Esophagus mucosa (tissue), 1 donor: ENCODE measurements at places on chromosomes 12 and 14. TPM values are rescaled to one million over a fixed set of nuclear protein-coding genes. Genes with fewer than 3 reads are reported as not detected.

Gene MAP3K9
- total RNA-seq: 20.1 TPM

DNA sequence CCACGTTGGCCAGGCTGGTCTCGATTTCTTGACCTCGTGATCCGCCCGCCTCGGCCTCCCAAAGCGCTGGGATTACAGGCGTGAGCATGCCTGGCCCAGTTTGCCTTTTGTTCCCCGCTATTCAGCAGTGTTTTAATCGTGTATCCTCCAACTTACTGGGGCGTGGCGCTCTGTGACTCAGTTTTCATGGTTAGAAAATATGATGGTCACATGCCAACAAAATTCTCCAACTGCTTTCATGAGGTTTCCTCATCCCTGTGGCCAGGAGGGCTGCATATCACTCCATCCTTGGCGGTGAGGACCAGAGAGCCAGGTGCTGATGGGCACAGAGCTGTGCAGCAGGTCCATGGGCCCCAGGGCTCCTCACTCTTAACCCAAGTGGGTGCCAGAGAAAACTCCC, 33.0 kb upstream of the PRMT8 start:
- peak; percentile 76 for ATAC-seq

DNA sequence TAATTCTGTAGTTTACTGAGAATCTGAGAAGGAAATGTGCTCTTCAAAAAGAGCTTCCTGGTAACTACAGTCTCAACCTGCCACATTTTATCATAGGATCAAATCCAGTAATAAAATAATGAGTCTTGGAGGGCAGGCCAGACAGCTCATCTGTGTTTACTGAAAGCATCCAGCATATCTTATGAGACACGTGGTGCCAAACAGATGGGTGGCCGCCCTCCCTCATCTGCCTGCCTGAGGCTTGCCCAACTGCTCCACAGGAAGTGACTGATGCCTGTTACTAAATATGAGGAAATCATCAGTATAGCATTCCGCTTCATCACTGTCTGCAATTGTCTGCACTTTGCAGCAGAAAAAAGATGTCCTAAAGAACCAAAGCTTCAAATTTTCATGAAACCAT, 13.5 kb downstream of the DHRS7 start:
- ATAC-seq: peak; percentile 97

DNA sequence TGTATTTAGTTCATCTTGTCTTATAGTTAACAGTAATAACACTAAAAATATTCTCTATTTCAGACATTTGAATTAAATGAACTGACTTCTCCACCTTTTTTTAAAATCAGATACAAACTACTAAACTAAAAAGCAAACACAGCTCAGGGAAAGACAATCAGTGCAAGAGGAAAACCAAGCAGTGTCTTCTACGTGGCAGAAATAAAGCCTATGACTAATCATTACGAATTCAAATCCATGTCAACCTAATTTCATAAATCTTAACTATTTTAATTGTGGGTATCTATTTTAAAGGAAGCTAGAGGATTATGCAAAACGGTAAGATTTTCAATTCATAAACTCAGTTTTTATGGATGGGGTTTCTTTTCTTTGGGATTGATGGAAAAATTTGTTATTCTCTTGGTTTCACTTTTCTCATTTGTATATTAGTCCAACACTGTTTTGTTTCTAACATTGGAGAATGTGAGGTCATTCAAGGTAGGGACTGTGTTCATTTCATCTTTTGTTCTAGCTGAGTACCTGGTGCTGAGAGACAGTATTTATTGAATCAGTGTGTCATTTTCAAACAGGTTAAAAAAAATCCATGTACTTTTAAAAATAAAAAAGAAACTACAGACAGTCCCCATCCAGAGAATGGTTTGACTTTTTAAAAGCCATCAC, 12.8 kb upstream of the PALS1 start:
- ATAC-seq: no peak

DNA sequence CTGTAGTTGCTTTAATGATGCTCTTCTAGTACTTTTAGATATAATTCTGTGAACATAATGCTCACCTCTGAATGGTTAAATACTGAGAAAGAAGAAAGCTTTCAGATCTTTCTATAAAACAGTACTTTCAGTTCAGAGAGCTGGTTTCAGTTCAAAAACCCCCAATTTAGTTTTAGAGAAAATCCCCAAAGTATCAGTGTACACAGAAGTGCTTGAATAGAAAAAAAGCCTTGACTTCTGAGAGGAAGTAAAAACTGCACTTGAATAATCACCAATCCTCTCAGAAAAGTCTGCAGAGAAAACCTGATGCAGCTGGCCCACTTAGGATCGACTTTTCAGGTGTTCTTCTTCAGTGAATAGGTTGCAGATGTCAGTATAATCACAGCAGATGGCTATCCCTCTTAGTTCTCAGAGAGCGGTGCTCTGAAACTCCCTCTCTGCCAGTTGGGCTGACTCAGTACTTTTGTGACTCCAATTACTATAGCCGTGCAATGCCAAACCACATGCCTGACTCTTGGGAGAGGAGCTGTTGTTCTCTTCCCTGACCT, 616.3 kb downstream of the LRFN5 start:
- ATAC-seq: no peak

DNA sequence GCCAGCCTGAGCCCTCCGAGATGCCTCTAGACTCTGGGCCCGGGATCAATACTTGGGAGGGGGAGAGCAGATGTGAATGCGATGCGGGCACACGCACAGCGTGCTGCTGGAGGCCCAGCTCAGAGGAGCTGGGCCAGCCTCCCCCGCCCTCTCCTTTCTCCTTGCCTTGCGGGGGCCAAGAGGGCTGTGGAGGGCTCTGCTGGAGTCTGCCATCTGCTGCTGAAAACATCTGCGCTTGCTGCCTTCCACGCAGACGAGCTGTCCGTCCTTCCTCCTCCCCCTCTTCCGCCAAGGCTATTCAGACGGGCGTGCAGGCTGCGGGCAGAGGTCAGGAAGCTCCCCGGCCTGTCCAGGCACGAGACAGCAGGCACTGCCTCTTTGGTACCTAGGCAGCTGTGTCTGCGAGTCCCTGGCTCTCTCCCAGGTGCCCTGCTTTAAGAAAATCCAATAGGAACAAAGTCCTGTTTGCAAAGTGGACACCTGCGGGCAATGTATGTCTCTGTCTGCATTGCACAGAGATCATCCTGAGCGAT, 75.2 kb downstream of the SPRING1 start:
- ATAC-seq: peak; percentile 13

DNA sequence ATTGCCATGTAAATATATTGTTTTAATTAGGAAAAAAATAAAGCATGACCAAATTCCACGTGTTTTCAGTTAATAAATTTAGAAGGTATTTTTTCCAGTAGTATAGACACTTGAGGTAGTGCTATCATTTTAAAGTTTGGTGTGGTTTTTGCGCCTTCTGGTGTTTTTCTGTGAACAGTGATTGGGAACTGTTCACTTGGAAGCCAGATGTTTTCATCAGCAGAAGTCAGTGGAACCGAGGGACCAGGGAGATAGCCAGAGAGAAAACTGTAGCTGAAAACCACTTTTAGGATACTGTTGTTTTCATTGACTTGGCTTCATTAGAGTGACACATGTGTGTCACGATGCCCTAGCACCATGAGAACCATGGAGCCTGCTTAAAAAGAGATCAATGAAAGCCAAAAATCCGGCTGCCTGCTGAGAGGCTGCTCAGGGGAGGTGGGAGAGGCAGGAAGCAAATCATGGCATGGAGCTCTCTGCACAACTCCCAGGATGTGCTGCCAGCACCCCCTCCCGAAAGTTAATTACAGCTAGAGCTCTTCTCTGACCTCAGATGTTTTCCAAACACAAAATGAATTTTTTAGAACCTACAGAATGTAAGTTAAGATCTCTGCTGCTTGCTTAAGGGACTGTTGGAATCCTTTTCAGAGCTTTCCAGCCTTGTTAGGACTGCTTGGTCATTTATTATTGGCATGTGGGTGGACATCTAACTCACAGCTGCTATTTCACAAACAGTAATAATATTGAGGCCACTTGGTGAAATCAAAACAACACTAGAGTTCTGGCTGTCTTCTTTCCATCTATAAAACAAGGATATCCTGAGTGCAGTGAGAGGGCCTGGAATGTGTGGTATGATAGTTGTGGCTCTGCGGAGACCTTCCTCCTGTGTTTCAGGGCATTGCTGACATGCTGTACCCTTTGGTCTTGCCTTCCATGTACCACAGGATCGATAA, 192.3 kb downstream of the ANO4 start:
- ATAC-seq: no peak

GRCh38 chr12:93042283-93042682, 113.2 kb upstream of the EEA1 start:
- ATAC-seq: no peak

GRCh38 chr14:76287063-76287462, 88.9 kb upstream of the ESRRB start:
- no peak for ATAC-seq
